Endothelial cell of coronary artery (primary cell): ENCODE measurements at places on chromosomes 16 and 17. TPM values are rescaled to one million over a fixed set of nuclear protein-coding genes. Genes with fewer than 3 reads are reported as not detected.

C17orf67 gene
- 1.0 and 1.2 TPM in 2 replicates for total RNA-seq

PRSS33 gene
- total RNA-seq: not detected in 2 replicates

PIK3R5 gene
- 0.09 TPM in 1 of 2 replicates, not detected in the other for total RNA-seq

MYO15B gene
- 1.5 and 7.2 TPM in 2 replicates for total RNA-seq

MAF gene
- under 0.01 and 0.19 TPM in 2 replicates for total RNA-seq
